ENCODE measurements at places on chromosomes 11 and 22. TPM values are rescaled to one million over a fixed set of nuclear protein-coding genes. Genes with fewer than 3 reads are reported as not detected.
A peak's percentile ranks its signal among the peaks of the same experiment; 100 is the strongest.

Gene FOLH1
- 50.0 TPM for total RNA-seq

- no peak for DNase-seq
- no peaks in the 10 kb centered on the region for H3K27me3 ChIP-seq
- no peaks in the 10 kb centered on the region for H3K36me3 ChIP-seq
- no peak within 1 kb of the TSS for H3K4me3 ChIP-seq
- no peaks in the 10 kb centered on the region for H3K4me1 ChIP-seq
These were observed at the start of gene VPREB1 for GRCh38 chr22:22244316-22245250. TSS of gene VPREB1 (plus strand) at chr22:22244786. CDS start at chr22:22244814, 28 bp downstream.

DNA sequence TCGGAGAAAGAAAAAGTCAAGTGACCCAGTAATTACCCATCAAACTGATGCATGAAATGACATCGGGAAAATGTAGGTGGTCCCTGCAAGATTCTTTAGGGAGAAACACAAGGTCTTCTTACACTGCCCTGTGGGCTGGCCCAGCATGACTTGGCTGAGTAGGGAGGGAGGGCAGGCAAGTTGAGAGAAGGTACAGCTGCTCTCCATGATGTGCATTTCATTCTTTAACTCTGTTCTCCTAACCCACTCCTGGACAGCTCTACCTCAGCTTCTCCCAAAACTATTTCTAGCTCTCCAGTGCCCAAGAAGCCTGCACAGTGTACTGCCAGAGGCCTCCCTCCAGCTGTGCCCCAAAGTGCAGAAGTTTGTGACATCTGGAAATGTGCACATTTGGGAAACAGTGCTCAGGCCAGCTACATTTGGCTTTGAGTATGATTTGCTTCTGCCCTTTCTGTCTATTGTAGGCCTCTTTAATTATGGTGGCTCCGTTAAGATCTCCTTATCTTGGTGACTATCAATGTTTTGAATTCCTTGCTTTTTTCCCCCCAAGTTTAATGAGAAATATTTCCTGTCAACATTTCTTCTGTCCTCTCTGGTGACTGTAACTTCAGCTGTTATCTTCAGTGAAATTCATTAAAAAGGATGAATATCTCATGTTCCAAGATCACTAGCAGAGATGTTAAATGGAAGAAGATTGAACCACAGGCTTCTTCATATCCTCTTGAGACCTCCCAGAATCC lies 26.7 kb upstream of the PRSS23 start:
- H3K27ac ChIP-seq = no peak overlapping the region
- DNase-seq = no peak
- no peak overlapping the region for H3K4me3 ChIP-seq
- no peaks in the 10 kb centered on the region for H3K27me3 ChIP-seq
- H3K36me3 ChIP-seq = no peaks in the 10 kb centered on the region

DNA sequence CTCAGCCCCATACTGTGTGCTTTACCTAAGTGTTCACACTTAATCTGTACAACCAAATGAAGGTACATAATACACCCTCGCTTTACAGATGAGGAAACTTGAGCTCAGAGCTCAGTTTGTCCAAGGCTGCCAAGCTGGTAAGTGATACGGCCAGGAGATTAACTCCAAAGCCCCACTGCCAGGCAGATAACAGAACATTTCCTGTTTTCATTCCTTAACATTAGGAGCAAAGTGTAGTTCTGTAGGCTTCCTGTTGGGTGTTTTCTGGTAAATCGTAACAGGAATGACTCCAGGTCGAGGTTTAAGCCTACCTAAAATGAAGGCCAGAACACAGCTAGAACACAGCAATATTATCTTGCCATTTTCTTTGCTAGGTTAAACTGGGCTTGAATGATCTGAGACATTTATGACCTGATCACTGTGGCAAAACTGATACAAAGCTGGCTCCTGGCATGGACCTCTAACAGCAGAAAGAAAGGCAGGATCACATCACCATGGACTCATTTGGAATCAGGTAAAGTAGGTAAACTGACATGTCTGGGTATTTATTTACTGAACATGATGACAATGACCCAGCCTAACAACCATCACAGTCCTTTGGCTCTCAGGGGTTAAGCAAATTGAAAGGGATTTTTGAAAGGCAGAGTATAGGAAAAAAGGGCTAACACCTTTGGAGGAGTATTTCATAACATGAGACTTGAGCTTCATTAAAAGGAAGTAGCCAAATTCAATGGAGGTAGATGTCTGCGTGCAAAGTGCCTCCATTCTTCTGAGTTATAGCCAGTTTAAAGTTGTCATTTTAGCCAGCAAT lies 3.9 kb upstream of the NUP50 start:
- peaks cover 5% of the 10 kb centered on the region for H3K36me3 ChIP-seq
- no peaks in the 10 kb centered on the region for H3K27me3 ChIP-seq
- peak overlapping the region; percentile 96 for H3K27ac ChIP-seq
- peaks cover 80% of the 10 kb centered on the region for H3K4me1 ChIP-seq

DNA sequence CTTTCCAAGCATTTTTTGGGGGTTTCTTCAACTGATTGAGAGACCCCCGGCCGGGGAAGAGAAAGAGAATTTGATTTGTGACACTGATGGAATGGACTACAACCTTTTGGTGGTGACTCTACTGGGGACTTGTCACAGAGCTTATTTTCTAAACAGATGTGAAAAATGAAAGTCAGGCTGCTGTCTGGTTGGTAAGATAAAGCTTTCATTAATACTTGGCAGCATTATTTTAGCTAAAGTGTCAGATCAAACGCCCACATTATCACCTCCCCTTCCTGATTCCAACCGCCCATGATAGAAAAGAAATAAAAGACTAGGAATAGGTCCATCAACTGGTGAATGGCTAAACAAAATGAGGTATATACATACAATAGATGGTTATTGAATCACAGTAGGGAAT lies 45.6 kb upstream of the EHF start:
- no peaks in the 10 kb centered on the region for H3K4me1 ChIP-seq
- no peak for DNase-seq
- no peak overlapping the region for H3K4me3 ChIP-seq
- no peak overlapping the region for H3K27ac ChIP-seq
- no peaks in the 10 kb centered on the region for H3K27me3 ChIP-seq
- no peaks in the 10 kb centered on the region for H3K36me3 ChIP-seq

- H3K27ac ChIP-seq = peak overlapping the region; percentile 49
- peaks cover 18% of the 10 kb centered on the region for H3K4me1 ChIP-seq
- no peak overlapping the region for H3K4me3 ChIP-seq
- H3K36me3 ChIP-seq = peaks cover 49% of the 10 kb centered on the region
- H3K27me3 ChIP-seq = no peaks in the 10 kb centered on the region
These were observed 45.0 kb upstream of the NNMT start for GRCh38 chr11:114250993-114251814.

Data from stomach (tissue), 19 donors.